SJSA1 (cell line): ENCODE measurements at places on chromosomes 5 and 9.

GRCh38 chr5:179397516-179397915 lies 52.3 kb upstream of the ADAMTS2 start:
- DNase-seq: peak; percentile 12

DNA sequence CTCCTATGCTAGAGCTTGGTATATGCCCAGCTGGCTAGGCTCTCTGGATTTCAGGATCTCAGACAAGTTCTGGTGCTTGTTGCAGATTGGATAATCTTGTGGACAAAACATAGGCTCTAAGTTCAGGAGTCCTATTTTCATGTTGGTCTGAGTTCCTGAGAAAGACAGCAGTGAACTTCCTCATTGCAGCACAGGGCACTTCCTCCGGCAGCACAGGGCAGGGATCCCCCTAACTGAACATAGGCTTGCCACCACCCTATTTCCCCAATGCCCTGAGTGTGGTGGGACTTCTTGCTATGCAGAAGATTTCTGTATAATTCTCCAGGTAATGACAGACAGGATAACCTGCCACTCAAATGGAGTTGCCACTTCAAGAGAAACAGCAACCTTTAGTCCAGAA lies 220.1 kb downstream of the PIK3R1 start:
- no peak for DNase-seq

DNA sequence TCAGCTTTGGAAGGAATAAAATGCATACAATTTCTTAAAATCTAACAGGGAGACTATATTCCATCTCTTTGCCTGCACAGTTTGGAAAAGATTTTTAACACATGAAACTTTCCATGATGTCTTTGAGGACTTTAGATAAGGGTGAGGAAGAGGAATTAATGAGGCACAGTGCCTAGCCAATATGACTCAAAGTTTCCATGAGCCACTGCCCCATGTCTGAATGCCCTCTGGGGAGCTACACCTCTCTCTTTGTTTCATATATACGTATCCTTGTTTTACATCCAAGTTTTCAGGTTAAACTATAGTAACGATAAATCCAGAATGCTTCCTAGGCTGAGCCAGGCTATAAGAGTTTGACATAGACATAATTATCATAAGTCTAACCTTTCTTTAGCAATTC lies 349.3 kb upstream of the TLE4 start:
- no peak for DNase-seq

DNA sequence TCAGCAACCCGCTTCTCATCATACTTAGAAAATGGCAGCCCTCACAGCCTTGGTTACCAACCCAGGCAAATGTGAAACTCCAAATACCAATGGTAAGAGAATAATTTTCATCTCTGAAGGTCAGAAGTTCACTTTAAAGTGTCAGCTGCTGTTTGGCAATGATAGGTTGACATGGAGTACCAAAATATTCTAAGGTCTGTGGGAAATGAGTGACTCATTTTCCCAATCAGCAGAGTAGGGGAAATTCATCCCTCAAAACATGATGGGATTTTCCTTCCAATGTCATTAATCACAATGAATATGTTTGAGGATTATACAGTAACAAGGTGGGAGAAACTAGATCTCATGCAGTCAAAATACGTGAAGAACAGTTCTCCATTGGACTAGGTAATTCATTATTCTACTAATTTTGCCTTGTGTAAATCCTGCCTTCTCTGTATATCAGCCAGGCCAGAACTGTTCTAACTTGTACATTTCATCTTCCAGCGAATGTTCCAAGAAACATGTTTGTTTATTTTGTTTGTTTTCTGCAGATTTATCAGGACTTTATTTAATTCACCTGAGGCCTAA lies 53.1 kb upstream of the ERBIN start:
- peak; percentile 22 for DNase-seq

DNA sequence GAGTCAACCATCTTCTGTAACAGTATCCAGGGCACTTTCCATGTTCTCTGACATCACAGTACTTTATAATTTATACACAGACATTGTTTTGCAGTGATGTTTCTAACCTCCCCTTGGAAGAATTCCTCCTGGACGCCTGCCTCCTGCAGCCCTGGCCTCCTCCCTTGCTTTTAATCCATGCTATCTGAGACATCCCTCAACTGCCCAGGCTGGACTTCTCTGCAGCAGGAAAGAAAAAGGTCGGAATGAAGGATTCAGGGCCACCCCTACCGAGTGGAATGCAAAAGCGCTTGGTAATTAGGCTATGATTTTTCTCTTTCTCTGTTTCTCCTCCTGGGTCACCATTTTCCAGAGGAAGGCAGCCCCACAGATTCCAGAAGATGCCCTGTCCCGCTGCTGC lies 47.0 kb upstream of the SHC3 start:
- no peak for DNase-seq

- no peak for DNase-seq
Observed at GRCh38 chr9:132585954-132586829, 3.8 kb downstream of the BARHL1 start.

DNA sequence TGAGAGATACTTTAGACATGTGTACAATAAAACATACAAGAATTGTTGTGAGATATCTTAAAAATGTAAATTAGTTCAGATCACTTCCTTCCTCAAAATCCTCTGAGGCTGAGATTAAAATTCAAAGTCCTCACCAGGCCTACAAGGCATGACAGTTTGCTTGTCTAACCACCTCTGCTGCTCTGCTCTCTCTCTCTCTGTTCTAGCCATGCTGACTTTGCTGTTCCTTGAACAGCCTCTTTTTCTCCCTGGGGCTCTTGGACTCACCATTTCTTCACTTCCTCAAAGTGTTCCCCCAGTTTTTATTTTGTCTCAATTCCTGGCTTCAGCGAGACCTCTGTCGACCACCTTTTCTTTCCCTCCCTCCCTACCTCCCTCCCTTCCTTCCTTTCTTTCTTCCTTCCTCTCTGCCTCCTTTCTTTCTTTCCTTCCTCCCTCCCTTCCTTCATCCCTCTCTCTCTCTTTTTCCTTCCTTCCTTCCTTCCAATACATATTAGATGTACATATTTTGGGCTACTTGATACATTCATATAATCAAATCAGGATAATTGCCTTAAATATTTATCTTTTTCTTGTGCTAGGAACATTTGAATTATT lies 27.0 kb downstream of the CATSPER3 start:
- no peak for DNase-seq

DNA sequence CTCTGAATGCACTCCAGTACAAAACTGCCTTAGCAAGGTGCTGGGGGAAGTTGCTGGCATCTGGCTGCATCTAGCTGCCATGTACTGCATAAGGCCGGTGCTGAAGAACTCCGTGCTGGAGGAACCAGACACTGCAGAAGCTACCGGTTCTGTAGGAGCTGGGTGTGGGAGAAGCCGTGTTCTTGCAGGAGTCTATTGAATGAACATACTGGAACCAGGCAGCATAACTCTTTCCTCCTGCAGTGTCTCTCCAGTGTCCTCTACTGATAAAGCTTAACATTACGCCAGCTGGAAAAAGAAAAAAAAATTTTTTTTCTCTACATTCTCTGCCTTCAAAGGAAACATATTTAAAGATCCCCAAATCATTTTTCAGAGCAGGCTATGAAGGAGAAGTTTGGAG lies 38.5 kb downstream of the VPS13A start:
- DNase-seq: no peak

DNA sequence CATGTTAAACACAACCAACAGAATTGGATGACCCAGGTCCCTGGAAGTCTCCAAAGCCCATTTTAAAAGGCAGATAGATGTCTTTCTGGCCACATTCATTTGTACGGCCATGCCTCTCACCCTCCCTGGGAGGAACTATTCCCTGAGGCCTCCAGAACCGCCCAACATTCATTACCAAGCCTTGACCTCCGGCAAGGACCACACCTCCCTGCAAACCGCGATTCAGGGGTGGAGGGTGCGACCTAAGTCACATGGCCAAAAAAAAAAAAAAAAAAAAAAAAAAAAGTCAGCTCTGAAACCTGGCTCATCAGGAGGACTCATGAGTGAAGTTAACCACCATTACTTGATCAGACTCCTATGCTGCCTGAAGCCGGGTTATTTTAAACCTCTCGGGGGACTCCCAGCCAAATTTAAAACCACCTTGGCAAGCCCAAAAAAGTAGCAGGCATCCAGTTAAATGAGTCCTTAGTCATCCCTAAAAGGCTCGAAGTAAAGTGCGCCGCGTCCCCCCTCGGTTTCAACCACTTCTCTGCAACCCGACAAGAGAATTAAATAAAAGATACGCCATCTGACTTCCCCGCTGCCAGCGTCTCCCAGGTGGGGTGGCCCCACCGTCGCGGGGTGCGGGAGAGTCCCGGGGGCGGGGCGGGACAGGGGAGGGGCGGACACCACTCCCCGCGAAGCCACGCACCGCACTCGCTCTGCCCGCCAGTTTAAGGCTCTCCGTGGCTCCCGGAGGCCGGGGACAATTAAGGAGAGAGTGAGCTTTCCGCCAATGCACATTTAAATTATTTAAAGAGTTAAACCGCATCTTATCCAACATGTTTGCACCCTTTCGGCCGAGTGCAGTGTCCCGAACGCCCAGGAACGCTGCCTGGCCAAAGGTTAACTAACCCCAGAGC lies 2.3 kb downstream of the KLF9 start:
- DNase-seq: peak; percentile 75

DNA sequence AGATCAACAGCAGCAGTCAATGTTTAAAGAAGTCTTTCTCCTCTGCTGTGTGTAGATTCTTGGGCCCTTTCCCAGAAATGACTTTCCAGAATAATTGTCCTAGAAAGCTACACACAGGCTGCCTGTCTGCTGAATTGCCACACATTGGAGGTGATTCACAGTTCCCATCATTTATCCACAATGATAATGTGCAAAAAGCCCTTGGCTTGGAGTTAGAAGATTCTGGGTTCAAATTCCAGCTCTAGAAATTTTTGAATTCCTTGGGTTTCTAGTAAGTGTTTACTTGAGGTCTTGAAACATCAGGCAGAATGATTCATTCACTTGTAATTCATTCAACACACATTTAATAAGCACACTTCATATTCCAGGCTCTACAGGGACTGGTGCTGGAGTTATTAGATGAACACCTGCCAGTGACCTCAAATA lies 28.6 kb upstream of the EPB41L4B start:
- peak; percentile 57 for DNase-seq

DNA sequence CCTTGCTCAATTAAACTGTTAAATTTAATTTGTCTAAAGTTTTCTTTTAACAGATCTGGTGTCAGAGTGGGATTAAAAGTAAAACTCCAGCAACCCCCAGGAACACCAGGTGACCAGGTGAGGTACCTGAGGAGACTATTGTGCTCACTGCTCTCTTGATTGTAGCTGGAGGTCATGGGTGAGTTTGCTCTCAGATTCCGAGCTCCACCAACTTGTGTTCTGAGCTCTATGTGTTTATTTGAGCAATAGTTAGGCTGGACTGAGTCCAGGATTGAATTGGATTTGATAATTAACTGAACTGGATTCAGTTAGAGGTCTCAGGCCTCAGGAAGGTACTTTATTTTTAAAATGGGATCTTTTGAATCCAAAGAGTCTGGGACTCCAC lies 17.9 kb upstream of the SCGB3A2 start:
- no peak for DNase-seq

- DNase-seq: no peak
Observed at GRCh38 chr9:71748280-71748743, 20.0 kb downstream of the CEMIP2 start.

- no peak for DNase-seq
Observed at GRCh38 chr5:111756581-111757354, at the start of gene NREP. NREP (minus strand) TSS chr5:111757194; CDS start chr5:111755772, 1,422 bp downstream.

DNA sequence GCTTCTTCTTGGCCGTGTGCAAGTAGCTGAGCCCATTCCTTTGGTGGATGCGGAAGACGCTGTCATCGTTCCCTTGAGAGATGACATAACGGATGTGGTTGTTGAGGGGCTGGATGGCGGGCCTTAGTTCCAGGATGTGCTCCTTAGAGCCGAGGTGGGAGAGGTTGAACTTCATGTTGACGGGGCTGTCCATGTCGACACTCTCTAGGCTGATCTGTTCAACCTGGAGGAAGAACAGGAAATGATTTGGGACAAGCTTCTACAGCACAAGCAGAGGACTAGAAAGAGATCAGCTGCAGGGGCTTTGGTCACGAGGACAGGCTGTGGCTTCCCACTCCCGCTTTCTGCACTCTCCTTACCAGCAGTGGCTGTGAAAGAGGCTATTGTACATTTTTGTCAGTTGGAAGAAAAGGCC lies 176.0 kb downstream of the SLC12A2 start:
- DNase-seq: no peak

- DNase-seq: peak; percentile 35
Observed at GRCh38 chr9:120710110-120710981, 3.9 kb downstream of the MEGF9 start.
